T-helper 17 cell (primary cell): ENCODE measurements at places on chromosomes 4 and X. TPM values are rescaled to one million over a fixed set of nuclear protein-coding genes. Genes with fewer than 3 reads are reported as not detected.

FGF16 gene
- not detected for total RNA-seq

DNA sequence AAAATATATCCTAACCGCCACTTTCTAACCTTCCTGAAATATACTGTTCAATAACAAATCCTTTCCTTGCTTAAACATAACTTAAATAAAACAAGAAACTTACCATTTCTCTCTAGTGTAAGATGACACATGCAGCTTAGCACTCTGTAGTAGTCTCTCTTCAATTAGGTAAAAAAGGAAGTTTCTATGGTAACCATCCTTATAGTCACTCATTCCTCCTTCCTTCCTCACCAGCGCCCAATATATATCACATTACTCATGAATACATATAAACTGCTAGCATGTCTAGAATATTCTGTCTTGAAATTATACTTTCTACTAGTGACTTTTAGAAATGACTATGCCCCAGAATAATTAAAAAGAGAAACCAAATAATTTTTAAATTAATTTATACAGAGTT lies 112.2 kb downstream of the SNCA start:
- no peak overlapping the region for H3K27ac ChIP-seq
- no peaks in the 10 kb centered on the region for H3K4me1 ChIP-seq
- peaks cover 9% of the 10 kb centered on the region for H3K27me3 ChIP-seq
- DNase-seq: no peak
- H3K36me3 ChIP-seq: no peaks in the 10 kb centered on the region

- H3K27ac ChIP-seq: peak overlapping the region; percentile 93
- no peaks in the 10 kb centered on the region for H3K27me3 ChIP-seq
- peaks cover 1% of the 10 kb centered on the region for H3K36me3 ChIP-seq
- H3K4me1 ChIP-seq: peaks cover 11% of the 10 kb centered on the region
- no peak for DNase-seq
- peak overlapping the region; percentile 95 for H3K4me3 ChIP-seq
Observed at GRCh38 chrX:48897157-48897624, 377 bp downstream of the TIMM17B start.

RNF4 gene
- total RNA-seq: 117 TPM

DNA sequence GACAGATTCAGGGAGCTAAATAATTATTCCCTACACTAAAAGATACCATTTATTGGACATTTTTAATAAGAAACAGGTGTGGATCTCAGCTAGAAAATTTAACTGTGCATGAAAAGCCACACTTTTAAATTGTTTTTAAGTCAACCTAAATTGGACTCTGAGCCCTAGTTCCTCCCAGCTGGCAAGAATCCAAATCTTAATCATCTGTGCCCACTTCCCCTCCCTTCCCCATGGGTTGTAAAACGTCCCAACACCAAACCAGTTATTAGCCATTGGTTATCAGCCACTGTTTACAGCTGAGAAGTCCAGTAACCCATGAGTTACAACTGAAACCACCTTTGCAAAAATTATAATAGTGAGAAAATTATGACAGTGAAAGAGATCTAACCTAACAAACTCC lies 125.6 kb upstream of the S100G start:
- DNase-seq: no peak
- no peaks in the 10 kb centered on the region for H3K27me3 ChIP-seq
- H3K27ac ChIP-seq: no peak overlapping the region
- peaks cover 2% of the 10 kb centered on the region for H3K36me3 ChIP-seq
- H3K4me3 ChIP-seq: no peak overlapping the region

DNA sequence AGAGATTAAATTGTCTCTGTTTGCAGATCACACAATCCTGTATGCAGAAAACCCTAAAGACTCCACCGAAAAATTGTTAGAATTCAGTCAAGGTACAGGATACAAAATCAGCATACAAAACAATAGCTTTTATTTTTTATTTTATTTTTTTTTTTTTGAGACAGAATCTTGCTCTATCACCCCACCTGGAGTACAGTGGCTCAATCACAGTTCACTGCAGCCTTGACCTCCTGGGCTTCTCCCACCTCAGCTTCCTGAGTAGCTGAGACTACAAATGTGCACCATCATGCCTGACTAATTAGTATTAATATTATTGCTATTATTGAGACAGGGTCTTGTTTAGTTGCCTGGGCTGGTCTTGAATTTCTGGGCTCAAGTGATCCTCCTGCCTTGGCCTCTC lies 8.9 kb upstream of the PLXNB3 start:
- no peaks in the 10 kb centered on the region for H3K36me3 ChIP-seq
- H3K27ac ChIP-seq: no peak overlapping the region
- peaks cover 2% of the 10 kb centered on the region for H3K4me1 ChIP-seq
- H3K27me3 ChIP-seq: no peaks in the 10 kb centered on the region
- no peak for DNase-seq
- H3K4me3 ChIP-seq: no peak overlapping the region

DNA sequence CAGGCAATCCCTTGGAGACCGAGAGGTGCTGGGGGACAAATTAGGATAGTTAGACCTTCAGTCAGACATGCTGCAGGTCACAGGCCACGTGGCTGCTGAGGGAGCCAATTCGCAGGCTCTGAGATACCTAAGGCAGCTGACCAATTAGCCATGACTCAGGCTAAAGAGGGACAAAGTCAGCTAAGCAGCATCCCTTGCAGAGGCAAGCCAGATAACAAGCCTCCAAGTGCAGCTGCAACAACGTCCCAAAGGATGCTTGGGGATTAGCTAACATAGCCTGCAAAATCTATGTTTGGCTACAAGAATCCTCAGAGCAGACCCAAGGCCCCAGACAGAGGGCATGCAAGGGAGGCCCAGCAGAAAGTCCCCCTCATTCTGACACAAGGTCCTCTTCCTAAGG lies 93.5 kb downstream of the SEL1L3 start:
- no peaks in the 10 kb centered on the region for H3K27me3 ChIP-seq
- H3K4me1 ChIP-seq: peaks cover 7% of the 10 kb centered on the region
- DNase-seq: no peak

NLRP2B gene
- not detected for total RNA-seq

GRCh38 chrX:75118296-75118695 lies 37.8 kb downstream of the ABCB7 start:
- no peak overlapping the region for H3K27ac ChIP-seq
- H3K4me3 ChIP-seq: no peak overlapping the region

RHOXF2 gene
- not detected for total RNA-seq

GRCh38 chrX:103363046-103363445 lies 6.7 kb downstream of the TCEAL9 start:
- H3K4me1 ChIP-seq: no peaks in the 10 kb centered on the region
- no peaks in the 10 kb centered on the region for H3K36me3 ChIP-seq

- no peak for DNase-seq
- H3K4me1 ChIP-seq: peaks cover 20% of the 10 kb centered on the region
- peak overlapping the region; percentile 72 for H3K27ac ChIP-seq
- H3K36me3 ChIP-seq: peaks cover 2% of the 10 kb centered on the region
Observed at GRCh38 chr4:6271701-6272465, 2.2 kb downstream of the WFS1 start.

CYLC1 gene
- not detected for total RNA-seq

ODAM gene
- total RNA-seq: not detected

GRCh38 chr4:77349796-77350195 lies 192.8 kb downstream of the CCNG2 start:
- DNase-seq: no peak
- no peak overlapping the region for H3K27ac ChIP-seq
- no peak overlapping the region for H3K4me3 ChIP-seq
- H3K36me3 ChIP-seq: peaks cover 2% of the 10 kb centered on the region
- no peaks in the 10 kb centered on the region for H3K4me1 ChIP-seq
